ENCODE measurements at places on chromosomes 2 and 18.

- no peak for DNase-seq
Observed at GRCh38 chr2:159456500-159457426, 159.6 kb downstream of the BAZ2B start.

- DNase-seq = no peak
Observed at GRCh38 chr18:43159086-43159770, 43.7 kb upstream of the RIT2 start.

DNA sequence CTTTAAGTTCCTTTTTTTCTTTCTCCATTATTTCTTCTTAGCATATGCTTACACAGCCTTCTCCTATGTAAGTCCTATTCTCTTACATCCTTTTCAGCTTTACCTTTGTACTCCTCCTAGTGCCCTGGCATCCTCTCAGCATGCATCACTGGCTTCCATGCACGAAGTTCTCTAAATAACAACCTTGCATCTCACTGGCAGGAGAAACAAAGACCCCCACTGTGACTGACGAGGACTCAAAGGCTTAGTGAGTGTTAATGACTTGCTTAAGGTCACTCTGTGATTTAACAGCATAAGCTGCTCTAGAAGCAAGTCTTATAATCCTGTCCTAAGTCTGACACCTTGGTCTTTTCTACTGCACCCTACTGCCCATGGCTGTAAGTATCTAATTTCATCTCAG lies 1236.0 kb upstream of the CELF4 start:
- DNase-seq = no peak

DNA sequence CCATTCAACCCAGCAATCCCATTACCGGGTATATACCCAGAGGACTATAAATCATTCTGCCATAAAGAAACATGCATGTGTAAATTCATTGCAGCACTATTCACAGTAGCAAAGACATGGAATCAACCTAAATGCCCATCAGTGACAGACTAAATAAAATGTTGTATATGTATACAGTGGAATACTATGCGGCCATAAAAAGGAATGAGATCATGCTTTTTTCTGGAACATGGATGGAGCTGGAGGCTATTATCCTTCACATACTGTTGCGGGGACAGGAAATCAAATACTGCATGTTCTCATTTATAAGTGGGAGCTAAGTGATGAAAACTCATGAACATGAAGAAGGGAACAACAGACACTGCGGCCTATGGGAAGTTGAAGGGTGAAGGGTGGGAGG lies 65.1 kb downstream of the EHBP1 start:
- no peak for DNase-seq

DNA sequence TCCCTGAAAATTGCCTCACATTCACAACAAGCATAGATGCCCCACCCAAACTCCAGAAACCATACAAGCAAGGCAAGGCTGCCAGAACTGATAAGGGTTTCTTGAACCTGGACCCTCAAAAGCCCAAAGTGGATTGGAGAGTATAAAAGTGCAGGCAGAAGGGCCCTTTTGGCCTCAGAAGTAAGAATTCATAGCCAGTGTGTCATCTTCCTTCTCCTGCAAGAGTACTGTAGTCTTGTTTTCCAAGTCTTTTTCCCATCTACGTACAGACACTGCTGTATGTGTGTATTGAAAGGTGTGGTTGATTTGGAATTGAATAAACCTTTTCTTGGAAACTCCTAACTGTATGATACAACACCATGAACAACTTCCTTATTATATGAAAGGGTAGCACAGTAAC lies 46.8 kb downstream of the ZC3H15 start:
- DNase-seq = no peak

DNA sequence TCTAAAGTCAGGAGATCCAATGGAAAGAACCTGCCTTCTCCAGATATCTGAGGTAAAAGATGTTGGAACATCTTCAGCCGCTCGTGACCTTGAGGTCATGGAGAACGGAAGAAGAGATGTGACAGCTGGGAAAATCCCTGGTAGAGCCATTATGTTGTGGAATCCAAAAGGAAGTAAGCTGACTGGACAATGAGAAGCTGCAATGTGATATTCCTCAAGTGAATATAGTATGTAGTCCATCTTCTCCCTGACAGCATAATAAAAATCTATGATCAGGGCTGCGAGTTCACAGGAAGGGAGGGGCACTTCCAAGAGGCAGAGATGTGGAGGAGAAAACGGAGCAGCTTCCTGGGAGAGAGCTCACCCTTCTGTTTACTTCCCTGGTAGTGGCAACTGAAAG lies 201.0 kb upstream of the SP5 start:
- DNase-seq = no peak

DNA sequence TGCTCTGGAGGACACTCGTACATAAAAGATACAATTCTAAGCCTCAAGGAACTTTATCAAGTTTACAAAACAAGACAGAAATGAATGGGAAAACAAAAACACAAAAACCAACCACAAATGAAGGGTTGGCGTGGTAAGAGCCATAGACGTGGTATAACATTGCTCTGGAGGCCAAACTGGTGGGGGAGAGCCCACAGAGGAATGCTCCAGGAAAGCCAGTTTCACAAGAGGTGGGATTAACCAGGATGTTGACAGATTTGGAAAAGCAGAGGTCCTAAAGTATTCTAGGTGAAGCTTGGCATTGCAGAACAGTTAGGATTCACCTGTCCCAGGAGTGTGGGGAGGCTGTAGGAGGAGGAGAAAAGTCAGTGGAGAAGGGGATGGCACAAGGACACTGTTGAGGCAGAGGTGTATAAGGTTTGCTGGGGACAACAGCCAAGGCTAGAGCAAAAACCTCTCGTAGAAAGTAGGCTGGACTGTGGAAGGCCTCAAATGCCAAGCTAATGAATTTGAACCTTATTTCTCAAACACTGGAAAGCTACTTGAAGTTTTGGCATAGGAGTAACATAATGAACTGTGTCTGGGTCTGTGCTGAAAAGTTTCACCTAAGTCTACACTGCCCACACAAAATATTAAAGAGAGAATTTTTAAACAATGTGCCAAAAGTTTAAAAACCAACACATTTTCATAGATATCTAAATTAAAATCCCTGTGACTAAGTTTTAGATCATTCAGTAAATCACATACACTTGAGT lies 135.1 kb downstream of the THADA start:
- no peak for DNase-seq

GRCh38 chr2:156331572-156332283 lies 793 bp downstream of the NR4A2 start:
- no peak for DNase-seq

DNA sequence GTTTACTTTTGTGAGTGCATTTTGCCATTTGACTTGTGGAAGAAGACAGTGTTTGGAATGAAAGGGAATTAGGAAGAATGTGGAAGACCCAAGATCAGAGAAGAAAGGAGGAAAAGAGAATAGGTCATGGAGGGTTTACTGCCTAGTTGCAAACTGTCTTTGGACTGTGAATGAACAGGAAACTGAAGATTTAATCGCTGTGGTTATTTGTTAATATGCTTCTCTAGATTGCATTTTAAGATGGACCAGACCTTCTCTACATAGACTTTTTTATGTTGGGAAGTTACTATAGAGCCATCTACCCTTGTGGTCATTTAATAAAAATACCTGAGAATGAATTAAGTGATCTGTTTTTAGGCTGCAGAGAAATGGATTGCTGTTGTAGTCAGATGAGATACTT lies 6.2 kb downstream of the AGPS start:
- no peak for DNase-seq

Measured in stimulated activated CD4-positive, alpha-beta T cell treated with anti-CD3 and anti-CD28 coated beads, TNF-alpha, amount 100 ng/mL, for 1 hour (primary cell).